ENCODE measurements at places on chromosomes 1 and 21. TPM values are rescaled to one million over a fixed set of nuclear protein-coding genes. Genes with fewer than 3 reads are reported as not detected.

GRCh38 chr1:107633596-107633995 is 331.4 kb downstream of the VAV3 start:
- no peak for ATAC-seq

GRCh38 chr1:81290326-81290725 is 510.4 kb upstream of the ADGRL2 start:
- ATAC-seq = no peak

- no peak for ATAC-seq
Measured at GRCh38 chr21:38810826-38811164, 5.1 kb downstream of the ETS2 start.

GRCh38 chr1:221366495-221367110 is 375.3 kb downstream of the DUSP10 start:
- no peak for ATAC-seq

DNA sequence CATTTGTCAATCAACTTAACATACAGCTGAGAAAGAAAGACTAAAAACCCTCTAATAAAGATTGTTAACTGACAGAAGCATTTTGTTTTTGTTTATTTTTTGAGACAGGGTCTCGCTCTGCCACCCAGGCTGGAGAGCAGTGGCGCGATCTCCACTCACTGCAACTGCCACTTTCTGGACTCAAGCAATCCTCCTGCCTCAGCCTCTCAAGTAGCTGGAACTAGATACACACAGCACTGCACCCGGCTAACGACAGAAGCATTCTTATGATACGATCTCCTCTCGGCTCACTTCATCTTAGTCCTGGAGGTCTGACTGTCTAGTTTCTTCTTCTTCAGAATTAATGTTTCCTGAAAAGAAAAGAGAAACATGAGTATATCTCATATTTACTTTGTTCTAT is 23.5 kb downstream of the RSPH1 start:
- no peak for ATAC-seq

DNA sequence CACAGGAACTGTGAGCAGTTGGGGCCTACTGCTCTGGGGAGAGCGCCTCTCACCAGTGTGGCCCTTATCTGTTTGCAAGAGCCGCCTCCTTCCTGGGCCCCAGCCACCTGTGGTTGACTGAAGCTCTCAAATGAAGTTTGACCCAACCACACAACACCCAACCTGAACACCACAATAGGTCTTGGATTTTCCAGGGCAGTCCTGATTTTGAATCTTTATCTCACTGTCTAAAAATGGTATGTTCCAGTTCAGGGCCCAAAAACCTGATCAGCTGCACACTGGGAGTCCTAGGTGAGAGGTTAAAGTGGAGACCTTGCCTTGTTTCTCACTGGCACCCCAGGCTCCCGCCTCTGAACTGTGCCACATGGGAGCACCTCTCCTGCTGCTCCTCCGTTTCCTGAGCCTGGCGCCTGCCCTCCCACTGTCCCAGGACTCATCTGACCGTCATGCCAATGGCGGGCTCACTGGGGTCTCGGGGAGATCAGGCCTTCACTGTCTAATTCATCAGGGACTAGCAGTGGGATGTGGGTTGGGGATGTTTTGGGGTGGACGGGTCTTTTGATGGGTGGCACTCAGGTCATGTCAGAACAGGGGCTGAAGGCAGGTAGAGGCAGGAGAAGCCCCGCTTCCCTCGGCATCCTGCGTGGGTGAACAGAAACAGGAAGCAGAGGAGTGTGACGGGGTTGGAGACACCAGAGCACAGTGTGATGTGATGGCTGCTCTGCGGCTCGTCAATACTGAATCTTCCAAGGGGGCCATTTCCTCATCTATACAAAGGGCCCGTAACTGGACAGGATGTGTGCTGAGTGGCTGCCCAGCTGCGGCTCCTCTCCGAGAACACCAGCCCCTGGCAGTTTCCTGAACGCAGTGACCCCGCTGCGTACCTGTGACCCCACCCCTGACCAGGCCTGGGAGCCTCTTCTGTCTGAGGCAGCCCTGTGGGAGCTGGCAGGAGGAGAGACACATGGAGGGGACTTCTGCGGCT is 59.6 kb upstream of the ITPKB start:
- ATAC-seq = peak; percentile 49

DNA sequence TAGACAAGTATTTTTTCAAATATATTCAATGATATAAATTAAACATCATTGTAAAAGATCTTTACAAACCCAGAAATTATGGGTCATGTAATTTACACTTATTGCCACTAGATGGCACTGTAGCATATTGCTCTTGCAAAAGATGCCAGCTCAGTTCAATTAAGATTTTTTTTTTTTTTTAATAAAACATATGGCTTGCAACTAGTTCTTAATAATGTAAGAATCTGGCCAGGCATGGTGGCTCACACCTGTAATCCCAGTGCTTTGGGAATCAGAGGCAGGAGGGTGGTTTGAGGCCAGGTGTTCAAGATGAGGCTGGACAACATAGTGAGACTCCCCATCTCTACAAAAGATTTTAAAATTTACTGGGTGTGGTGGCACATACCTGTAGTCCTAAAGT is 49.4 kb upstream of the DESI2 start:
- no peak for ATAC-seq

The NHLH2 gene
- total RNA-seq = 1.1 TPM

The C1orf141 gene
- total RNA-seq = not detected
